Cortex of kidney (tissue), 1 donor: ENCODE measurements at places on chromosomes 16 and 17.

DNA sequence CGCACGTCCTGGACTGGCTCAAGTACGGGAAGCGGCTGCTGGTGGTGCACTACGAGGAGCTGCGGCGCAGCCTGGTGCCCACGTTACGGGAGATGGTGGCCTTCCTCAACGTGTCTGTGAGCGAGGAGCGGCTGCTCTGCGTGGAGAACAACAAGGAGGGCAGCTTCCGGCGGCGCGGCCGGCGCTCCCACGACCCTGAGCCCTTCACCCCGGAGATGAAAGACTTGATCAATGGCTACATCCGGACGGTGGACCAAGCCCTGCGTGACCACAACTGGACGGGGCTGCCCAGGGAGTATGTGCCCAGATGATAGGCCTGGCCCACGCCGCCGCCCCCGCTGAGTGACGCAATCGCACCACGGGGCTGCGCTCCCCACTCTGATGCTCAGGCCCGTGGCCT lies 50.2 kb downstream of the WSCD1 start:
- no peak for DNase-seq

- DNase-seq: no peak
These were observed 3.5 kb downstream of the VMO1 start for GRCh38 chr17:4782652-4783051.

DNA sequence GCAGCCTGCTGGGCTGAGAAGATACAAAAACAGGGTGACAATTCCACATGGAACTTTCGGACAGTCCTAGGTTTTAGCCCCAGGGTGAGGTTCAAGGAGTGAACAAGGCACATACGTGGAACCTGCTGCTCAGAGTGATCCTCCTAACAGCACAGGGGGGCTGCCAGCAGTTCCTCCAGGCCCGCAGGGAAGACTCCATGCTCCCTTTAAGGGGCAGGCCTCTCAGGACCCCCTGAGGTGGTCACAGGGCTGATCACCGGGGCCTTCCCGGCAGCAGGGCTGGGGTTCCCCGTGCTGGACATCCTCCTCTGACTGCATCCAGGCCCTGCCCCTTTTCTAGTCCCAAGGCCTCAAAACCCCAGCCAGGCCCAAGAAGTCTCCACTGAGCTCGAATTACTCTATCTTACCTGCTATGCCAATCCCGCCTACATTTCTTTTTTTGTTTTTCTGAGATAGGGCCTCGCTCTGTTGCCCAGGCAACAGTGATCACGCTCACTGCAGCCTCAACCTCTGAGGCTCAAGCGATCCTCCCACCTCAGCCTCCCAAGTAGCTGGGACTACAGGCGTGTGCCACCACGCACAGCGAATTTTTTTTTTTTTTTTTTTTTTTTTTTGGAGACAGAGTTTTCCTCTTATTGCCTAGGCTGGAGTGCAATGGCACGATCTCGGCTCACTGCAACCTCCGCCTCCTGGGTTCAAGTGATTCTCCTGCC lies 10.4 kb downstream of the CANT1 start:
- DNase-seq: no peak

GRCh38 chr17:56528696-56529095 lies 64.8 kb upstream of the NOG start:
- DNase-seq: no peak

DNA sequence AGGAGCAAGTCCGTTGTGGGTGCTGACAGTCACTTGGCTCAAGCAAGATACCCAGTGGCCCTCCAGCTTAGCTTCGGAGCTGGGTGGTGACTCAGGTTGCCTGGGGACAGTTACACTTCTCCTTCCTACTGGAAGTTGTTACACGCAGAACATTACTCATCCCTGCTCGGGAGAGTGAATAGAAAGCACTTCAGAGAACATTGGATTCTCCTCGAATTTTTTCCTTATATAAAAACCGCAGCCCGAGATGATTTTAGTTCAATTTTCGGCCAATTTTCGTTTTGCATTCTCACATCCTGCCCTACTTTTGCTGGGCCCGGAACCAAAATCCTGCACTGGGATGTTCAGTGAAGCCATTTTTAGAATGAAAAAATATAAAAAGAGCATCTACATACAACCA lies 99.7 kb downstream of the ELAC2 start:
- no peak for DNase-seq

- no peak for DNase-seq
These were observed 124.5 kb upstream of the ZFHX3 start for GRCh38 chr16:73172241-73172972.

DNA sequence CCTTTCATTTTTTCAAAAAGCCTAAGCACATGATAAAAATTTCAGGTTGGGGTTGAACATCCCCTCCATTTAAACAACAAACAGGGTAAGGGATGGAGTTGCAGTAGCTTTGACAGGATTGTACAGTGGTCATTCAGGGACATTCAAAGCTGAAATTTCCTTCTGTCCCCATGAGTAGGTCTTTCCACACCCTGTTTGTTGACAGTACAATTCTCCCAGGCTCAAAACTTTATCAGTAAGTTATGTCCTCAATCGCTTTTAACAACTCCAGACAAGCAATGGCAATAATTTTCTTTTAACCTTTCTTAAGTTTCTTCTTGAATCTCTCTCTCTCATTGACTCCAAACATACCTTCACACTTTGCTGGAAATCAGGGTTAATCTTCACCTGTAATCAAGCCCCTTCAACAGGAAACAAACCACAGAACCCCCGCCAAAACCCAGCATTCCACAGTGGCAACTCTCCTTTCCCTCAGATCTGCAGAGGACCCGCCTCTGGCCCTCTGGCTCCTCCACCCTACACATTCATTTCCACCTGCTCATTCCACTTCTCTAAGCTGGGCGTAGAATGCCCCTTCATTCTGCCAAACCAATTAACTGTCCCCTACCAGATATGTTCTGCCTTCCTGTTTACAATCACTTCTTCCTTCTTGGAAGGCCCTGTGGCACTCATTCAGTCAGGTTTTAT lies 20.7 kb downstream of the TXNDC11 start:
- no peak for DNase-seq

DNA sequence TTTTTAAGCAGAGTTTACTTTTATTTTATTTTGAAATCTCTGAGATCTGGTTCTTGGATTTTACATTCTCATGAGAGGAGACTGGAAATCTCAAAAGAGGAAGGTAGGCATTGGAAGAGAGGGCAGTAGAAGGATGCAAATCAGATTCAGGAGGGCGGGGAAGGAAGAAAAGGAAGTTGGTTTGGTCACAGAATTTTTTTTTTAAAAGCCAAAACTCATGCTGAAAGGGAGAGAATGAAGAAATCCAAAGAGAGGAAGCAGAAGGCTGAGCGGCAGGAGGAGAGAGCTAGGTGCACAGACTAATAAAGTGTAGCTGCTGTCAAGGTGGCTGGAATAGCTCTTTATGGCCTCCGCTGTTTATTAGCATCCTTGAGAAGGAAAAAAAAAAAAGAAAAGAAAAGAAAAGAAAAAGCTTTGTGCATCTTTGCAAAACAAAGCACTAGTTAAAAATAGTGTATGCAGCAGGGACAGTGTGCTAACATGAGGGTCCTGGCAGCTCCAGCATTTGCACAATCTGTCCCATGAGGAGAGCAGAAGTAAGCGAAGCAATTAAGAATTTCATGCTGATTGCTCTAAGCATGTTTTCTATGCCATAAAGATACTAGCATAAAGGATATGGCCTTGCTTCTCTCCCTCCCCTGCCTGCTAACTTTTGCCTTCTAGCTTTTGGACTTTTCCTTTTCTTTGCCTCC lies 194.2 kb downstream of the ZFHX3 start:
- no peak for DNase-seq

GRCh38 chr16:49961089-49961488 lies 63.9 kb upstream of the CNEP1R1 start:
- DNase-seq: no peak

GRCh38 chr16:23807028-23807427 lies 28.8 kb upstream of the PRKCB start:
- no peak for DNase-seq

DNA sequence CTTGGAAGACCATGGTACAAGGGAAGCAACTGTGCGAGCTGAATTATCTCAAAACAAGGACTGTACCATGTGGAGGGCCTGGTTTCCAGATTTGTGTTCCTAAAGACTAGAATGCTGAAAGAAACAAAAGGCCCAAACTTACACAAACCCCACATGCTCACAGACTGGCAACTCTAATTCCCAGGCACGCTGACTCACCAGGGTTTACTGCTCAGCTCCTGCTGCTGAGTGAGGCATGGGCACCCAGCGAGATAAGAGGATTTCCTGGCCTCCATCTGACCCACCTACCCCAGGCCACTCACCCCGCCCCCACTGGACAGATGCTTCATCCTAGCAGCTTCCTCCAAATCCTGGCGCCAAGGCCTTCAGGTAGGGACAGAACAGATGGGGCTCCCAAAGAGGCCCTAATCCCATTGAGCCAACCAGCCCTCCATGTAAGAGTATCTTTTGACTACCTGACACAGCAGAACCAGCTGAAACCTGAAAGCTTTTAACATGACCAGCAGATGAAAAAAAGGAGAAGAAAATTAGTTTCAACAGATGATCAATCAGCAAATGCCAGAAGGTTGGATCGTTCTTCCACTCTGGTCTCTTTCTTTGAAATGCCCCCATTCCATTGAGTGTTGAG lies 33.9 kb downstream of the DCUN1D3 start:
- DNase-seq: no peak

GRCh38 chr17:80187090-80187489 lies 17.3 kb downstream of the CARD14 start:
- no peak for DNase-seq

DNA sequence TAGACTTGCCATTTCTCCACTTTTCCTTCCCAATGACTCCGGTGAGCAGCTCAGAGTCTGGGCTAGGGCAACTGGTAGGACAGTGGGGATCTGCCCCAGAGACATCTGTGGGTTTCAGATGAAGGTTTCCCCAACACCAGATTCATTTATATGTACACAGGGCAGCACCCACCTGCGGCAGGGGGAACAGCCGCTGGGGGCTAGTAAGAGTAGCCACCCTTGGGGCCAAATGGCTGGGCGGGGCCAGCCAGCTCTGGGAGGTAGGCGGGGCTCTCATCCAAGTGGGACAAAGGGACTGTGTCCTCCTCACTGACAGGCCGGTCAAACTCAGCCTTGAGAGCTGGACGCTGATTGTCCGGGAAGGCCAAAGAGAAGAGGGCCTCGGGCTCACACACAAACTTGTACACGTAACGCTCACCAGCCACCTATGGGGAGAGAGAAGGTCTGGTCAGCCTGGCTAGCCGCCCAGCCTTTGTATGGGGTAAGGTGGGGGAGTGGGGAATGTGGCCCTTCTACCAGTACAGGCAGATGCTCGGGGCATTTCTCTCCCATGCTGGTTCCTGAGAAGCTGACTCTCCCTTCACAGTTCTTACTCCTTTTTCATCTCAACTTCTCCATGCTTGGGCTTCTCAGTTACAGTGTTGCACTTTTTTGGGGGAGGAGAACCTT lies 17.7 kb downstream of the ETV4 start:
- no peak for DNase-seq

DNA sequence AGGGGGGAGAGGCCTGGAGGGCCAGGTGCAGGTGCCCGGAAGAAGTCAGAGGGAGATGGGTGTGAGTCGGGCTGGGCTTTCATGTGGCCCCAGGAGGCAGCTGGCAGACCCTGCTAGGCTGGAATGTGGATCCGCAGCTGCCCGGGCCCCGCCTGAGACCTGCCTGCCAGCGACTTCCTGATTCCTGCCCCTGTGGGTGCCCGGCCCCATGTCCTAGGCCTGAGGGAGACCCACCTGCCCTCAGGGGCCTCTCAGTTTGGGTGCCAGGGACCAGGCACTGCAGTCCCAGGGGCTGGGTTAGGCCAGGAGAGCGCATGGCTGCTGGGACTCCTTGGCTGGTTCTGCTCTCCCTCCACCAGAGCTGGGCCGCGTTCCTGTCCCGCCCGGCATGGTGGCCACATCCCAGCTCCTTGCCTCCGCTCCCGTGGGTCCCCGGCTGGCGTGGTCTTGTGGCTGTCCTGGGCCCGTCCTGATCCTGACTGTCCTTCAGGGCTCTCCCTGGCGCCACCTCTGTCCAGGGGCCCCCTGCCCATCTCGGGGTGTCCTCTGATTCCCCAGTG lies 22.1 kb upstream of the SPNS2 start:
- DNase-seq: no peak

GRCh38 chr17:29243792-29244191 lies 2.9 kb upstream of the CRYBA1 start:
- no peak for DNase-seq

DNA sequence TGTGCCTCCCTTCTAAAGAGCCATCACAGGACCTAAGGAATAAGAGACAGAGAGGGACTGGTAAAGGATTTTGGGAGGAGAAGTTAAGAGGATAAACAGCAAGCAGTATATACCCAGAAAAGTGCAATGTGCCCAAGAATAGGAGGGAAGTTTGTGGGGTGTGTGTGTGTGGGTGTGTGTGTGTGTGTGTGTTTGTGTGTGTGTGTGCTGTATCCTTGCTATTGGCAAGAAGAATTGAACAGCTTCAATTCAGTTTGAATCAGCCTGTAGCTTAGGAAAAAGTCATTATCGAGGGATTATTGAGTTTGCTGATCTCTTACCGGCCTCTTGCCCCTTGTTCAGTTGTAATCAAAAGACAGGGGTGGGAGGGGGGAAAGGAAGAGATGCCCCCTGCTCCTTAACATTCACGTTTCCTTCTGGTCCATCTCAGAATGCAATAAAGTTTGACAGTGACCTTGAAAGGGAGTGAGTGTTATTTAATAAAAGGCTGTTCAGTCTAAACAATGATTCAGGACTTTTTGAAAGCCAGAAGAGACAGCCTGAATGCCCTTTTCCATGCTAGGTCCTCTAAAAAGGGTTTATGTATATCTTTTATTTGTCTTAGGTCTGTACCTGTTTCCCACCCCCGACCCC lies 23.9 kb upstream of the MAPT start:
- DNase-seq: no peak

DNA sequence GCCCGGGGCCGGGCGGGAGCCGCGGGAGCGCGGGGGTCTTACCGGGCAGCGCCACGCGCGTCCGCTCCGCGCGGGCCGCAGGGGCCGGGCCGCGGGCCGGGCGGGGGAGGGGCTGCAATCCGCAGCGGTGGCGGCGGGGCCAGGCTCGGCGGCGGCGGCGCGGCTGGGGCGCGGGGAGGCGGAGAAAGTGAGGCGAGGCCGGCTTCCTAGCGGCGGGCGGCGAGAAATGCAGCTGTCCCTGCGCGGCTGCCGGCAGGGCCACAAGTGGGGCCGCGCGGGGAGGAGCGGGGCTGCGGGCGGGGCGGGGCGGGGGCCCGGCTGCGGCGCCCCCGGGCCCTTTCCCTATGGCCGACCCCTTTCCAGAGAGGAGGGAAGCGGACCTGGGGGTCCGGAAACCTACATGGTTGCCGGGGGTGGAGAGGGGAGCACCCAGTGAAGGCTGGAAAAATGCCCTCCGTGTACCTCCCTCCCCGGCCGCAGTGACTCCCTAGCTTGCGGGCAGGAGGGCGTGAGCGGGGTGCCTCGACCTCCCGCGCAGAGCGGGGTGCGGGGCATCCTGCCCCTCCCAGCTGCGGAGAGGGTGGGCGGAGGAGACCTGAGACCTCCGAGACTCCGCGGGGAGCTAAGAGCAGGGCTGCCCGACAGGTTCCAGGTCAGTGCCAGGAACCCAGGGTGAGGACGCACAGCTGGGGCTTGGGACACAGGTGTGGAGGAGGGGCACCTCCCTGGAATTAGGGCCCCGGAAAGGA lies at the start of gene CUEDC1:
CUEDC1 (minus strand) TSS at position 230 of the 749 bp plus-strand sequence. CDS start 69,848 bp downstream, outside the sequence.
- no peak for DNase-seq

GRCh38 chr17:4599505-4600281 lies 15.4 kb downstream of the SMTNL2 start:
- DNase-seq: no peak

GRCh38 chr17:73480740-73481139 lies 163.5 kb downstream of the SDK2 start:
- DNase-seq: no peak
